ENCODE measurements at places on chromosomes 3 and 15.
A peak's percentile ranks its signal among the peaks of the same experiment; 100 is the strongest.

DNA sequence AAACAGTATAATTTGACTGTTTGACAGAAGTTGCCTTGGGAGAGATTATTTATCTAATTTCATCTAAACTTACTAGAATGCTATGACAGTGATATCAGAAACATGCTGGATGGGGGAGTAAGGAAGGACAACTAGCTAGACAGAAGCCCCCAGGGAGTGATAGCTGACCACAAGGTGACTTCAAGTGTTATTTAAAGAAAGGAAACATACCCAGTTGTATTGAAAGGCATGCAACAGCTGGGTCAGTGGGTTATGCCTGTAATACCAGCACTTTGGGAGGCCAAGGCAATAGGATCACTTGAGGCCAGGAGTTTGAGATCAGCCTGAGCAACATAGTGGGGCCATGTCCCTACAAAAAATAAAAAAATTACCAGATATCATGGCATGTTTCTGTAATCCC lies 69.6 kb downstream of the SLC49A4 start:
- no peak for DNase-seq

GRCh38 chr15:68466876-68467275 lies 34.9 kb upstream of the ITGA11 start:
- DNase-seq = no peak

DNA sequence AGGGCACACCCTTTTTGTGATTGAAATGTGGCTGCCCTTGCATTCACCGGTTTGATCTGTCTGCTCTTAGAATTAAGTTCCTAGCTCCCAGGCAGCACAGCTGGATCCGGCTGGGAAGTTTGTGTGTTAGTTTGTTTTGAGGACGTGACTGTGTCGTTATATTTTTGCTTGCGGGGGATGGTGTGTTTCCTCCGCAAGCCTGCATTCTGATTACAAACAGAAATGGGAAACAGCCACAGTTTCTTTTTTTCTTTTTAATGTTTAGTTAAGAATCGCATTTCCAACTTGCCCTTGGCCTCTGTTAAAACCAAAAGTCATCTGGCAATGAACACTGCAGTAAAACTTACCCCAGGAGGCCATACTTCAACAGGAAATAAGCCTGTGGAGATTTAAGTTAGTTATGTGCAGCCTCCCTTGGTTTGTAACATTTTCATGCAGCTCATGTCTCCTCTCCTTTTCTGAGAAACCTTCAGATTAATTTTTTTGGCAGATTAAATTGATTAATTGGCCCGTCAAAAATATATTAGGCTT lies 888 bp downstream of the TMOD3 start:
- no peak for DNase-seq

- DNase-seq = peak; percentile 72
These were observed 32.5 kb upstream of the TMOD3 start for GRCh38 chr15:51796847-51797401.

GRCh38 chr3:171821044-171821443 lies 10.8 kb upstream of the PLD1 start:
- DNase-seq = no peak

DNA sequence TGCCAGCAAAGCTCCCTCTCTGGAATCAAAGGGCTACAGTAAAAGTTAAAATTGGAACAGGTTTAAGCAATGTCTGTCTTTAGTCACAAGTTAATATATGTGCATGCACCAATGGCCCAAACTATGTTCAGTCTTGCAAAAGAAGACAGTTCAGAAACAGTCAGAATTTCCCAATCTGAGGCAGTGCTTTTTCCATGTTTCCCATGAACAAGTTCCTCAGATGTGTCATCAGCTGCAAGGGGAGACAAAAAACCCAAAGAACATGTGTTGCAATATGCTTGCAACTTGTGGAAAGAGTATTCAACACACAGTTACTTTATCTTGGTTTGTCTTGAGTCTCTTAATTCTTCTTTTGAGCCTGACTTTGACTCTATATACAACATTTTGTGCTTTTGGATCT lies 148.4 kb downstream of the USP13 start:
- no peak for DNase-seq

GRCh38 chr3:132900481-132900880 lies 137.7 kb upstream of the TMEM108 start:
- DNase-seq = no peak

DNA sequence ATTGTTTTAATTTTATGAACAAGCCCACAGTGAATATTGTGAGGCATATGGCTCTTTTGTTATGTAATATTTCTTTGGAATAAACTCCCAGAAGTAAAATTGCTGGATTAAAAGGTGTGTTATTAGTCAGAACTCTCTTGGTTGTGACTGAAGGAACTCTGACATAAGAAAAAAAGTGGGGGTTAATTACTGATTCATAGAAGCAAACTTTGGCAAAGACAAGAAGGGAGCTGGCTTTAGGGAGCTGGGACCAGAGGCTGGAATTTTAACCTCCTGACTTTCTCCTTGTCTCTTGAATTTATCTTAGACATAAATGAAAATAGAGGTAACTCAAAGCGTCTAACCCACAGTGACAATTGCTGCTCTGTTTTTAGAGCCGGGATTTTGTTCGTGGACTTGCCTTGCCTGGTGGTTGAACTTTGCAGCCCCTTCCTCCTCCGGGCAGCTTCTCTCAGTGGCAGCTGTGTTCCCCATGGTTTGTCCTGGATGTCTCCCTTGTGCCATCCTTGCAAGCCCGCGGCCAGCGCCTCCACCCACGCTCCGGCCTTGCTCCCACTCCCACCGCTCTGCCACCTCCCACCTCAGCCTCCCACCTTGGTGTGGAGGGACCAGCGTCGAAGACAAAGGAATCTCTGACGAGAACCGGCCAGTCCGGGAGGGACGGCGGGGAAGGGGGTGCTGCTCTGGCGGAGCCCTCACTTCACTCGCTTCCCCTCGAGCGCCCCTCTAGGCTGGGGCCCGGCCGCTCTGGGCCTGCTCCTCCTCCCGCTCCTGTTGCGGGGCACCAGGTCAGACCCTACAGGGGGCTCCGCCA lies 28.0 kb downstream of the ARHGAP31 start:
- no peak for DNase-seq

DNA sequence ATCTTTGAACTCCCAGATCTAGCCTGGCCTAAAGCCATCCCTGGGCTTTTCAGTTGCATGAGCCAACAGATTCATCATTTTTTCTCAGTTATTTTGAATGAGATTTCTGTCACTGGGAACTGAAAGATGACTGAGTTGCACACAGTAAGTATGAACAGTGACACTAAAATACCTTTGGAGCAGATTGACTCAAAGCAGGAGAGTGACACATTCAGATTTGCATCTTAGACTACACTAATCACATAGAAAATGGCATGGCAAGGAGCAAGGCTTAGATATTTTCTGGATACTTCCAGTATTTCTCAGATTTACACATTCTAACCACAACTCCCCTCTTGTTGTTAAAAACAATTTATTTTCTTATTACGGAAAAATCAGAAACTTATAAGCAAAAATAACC lies 32.8 kb downstream of the SEC62 start:
- DNase-seq = no peak

DNA sequence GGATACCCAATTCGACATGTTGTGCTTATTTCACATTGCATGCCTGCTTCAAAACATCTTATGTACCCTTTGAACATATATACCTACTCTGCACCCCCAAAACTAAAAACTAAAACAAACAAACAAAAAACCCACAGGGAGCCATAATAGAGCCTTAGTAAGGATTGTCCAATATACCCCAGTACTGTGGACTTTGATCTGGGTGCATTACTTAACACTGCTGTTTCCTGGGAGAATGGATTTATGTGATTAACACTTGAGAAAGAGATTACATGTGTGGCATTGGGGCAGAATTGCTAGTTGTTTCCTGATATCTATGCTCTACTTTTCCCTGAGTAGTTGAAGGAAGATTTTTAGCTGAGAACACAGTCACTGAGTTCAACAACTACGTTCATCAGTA lies 583.4 kb upstream of the ROBO1 start:
- DNase-seq = no peak

DNA sequence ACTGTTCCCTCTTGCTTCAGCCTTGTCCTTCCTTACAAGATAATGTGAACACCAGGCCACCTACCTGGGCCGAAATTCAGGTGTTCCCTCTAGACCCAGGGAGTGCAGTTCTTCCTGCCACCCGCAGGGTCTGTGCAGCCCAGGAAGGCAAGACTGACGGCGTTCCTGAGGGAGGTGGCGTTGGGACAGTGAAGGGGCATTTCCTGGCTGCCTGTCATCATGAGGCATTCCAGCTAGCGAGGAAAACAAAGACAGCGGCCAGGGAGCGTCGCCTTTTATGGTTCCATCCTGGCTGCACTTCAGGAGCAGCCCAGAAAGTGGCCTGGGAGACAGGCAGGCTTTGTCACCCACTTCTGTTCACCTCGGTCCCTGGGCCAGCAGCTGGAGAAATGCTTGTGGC lies 84.8 kb upstream of the WNT5A start:
- DNase-seq = peak; percentile 14

DNA sequence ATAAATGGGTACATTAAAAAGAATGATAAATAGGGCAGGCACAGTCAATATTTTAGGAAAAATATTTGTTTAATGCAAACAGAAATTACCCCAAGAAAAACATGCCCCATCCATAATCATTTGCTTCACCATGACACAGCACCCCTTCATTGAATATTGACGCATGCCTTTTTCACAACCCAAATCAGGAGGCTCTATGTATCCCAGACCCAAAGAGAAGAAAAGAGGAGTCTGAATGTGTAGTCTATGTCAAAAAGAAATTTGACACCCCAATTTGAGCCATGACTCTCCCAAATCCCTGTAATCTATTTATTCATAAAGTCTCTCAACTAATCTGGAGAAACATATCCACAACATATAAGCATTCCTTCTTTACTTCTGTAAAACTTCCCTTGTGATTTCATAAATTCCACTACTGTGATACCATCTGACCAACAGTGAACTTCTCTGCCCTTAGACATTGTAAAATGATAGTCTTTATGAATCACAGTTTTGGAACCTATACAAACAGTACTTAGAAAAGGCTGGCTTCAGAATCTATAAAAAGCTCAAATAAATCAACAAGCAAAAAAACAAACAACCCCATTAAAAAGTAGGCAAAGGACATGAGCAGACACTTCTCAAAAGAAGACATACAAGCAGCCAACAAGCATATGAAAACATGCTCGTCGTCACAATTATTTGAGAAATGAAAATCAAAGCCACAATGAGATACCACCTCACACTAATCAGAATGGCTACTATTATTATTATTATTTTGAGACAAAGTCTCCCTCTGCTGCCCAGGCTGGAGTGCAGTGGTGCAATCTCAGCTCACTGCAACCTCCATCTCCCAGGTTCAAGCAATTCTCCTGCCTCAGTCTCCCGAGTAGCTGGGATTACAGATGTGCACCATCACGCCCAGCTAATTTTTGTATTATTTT lies 53.4 kb upstream of the XRN1 start:
- no peak for DNase-seq

GRCh38 chr3:192857260-192857661 lies 60.4 kb downstream of the MB21D2 start:
- DNase-seq = no peak

- DNase-seq = no peak
These were observed 170.7 kb downstream of the DIPK2A start for GRCh38 chr3:144142151-144142840.

- DNase-seq = no peak
These were observed 767.3 kb downstream of the GBE1 start for GRCh38 chr3:80994085-80994665.

DNA sequence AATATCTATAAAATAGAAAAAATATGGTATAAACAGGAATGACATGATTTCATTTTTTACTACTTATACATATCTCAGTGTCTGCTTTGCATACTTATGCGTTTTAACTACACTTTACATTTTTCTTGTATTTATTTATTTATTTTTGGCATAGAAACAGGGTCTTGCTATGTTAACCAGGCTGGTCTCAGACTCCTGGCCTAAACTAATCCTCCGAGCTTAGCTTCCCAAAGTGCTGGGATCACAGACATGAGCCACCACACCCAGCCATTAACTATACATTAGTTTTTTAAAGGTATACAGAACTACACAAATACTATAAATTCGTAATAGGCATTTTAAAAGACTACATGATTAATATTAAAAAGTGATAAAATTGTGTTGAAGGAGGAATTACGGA lies 9.1 kb downstream of the ADAM10 start:
- DNase-seq = no peak

DNA sequence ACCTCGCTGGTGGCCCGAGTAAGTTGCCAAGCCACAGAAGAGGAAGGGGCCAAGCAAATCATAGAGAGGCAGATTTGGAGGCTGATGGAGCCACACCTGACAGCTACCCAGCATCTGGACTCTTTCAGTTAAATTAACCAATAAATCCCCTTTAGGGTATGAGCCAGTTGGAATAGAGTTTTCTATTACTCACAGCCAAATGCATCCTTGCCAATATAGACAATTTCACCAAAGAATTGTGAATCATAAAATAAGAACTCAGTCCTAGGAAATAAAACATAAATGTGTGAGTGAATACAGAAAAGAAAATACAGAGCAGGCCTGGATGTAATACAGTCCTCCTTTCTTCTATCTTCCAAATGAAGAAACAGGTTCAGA lies 161.6 kb upstream of the ANKRD28 start:
- no peak for DNase-seq

GRCh38 chr15:63395730-63396151 lies 14.1 kb upstream of the CA12 start:
- no peak for DNase-seq

GRCh38 chr3:89184151-89184995 lies 77.0 kb downstream of the EPHA3 start:
- no peak for DNase-seq

- DNase-seq = no peak
These were observed 2.3 kb downstream of the SHOX2 start for GRCh38 chr3:158103887-158104327.

DNA sequence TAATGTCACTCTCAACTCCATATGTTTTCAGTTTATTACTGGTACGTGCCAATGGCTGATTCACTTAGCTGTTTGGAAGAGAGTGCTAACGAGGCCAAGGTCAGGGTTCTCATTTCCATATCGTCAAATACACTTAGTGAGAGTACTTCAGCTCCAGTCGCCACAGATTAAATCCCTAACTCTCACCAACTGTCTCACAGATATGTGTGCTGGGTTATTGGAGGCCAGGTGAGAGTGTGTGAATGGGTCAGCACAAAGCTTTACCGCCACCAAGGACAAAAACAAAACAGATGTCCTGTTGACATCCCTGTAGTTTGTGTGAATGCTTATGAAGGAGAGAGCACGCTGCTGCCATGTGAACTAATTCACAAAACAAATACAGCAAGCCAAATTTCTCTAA lies 133.5 kb upstream of the TBL1XR1 start:
- DNase-seq = no peak

GRCh38 chr3:177862962-177863491 lies 665.7 kb upstream of the TBL1XR1 start:
- DNase-seq = no peak

DNA sequence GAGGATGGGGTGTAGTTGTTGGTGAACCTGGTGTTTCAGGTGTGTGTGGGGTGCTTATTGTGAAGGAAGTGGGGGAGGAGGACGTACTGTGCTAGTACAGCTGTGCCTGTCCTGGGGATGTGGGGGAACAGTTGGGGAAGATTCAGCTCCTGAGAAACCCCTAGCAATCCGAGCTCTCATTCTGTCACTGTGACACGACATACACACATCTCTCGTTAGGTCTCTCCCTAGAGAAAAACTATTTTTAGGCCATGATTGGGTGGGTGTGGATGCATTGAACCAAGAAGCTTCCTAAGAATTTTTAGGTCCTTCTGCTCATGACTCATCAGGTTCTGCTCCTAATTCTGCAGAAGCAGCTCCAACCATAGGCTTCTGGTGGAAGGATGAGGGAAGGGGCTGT lies 54.3 kb downstream of the SLC30A4 start:
- no peak for DNase-seq

All from SHP77 (cell line).